ENCODE measurements at places on chromosomes 7 and 10.

DNA sequence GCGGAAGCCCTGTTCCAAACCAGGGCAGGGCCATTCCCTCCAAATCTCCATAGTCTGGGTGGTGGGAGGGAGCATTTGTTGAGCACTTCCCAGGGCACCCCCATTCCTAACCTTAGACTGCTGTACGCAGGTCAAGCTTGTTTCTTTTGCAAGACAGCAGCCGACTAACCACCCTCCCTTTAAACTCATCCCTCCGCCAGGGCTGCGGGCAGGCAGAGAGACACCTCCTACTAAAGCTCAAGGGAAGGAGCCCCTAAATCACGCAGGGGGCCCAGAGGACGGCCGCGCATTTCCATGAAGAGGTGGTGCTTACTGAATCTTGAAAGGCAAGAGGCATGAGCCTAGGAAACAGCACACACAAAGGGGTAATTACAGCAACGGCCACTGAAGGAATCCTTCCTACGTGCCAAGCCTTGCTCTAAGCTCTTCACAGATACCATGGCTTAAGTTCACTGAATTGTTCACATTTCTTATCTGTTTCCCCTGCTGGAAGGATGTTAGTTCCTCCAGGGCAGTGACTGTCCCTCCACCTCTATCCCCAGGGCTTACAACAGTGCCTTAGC, 90.0 kb downstream of the PROSER2 start:
- DNase-seq: no peak

DNA sequence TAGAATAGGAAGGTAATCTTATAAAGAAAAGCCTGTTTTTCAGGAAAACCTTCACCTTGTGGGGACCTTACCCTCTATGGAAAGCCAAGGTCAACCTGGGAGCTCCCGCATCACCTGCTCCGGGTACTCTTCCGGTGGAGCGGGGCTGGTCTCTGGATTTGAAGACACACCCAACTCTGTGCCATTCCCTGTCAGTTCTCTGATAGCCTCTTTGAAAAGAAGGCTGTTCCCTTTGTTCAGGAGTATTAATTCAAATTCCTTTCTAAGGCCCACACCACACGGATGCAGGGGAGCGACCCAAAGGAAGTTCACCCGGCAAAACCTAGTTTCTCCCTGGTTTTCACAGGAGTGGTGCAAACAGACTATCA, 10.7 kb downstream of the CTBP2 start:
- DNase-seq: no peak

GRCh38 chr7:22110227-22110839, 164.6 kb upstream of the CDCA7L start:
- DNase-seq: peak; percentile 17

DNA sequence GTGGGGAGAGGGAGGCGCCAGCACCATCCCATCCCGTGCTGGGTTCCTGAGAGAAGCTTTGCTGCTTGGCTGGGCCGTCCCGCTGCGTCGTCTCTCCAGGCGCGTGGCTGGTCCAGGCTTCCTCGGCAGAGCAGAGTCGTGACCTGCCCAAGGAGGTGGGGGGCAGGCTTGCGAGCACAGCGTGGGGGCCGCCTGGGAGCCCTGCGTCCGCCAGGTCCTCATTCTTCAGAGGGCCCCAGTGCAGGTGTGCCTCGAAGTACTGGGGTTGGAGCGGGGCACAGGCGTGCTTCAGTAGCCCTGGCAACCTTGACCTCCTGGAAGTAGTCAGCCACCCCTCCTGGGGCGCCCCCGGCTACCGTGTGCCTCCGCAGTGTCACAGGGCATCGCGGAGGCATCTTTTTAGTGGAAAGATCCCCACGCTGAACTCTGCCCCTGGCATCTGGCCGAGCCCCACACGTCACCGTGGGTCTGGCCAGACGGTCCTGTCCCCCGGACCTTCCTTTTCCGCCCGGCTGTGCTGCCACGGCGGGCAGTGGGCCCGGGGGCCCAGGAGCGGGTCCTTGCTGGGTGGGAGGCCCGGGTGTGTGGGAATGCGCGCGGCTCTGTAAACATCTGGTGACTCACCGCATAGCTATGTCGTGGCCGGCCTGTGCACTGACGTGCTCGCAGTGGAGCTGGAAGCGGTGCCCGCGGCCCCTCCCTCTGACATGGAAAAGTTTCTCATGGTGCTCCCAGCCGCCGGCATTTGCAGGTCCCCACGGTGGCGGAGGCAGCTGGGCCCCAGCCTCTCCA, 6.4 kb downstream of the MAFK start:
- DNase-seq: no peak

- DNase-seq: no peak
Measured at GRCh38 chr7:44325201-44325671, at the start of gene CAMK2B. Gene CAMK2B (minus strand): TSS chr7:44325594. CDS start chr7:44325421, 173 bp downstream.

DNA sequence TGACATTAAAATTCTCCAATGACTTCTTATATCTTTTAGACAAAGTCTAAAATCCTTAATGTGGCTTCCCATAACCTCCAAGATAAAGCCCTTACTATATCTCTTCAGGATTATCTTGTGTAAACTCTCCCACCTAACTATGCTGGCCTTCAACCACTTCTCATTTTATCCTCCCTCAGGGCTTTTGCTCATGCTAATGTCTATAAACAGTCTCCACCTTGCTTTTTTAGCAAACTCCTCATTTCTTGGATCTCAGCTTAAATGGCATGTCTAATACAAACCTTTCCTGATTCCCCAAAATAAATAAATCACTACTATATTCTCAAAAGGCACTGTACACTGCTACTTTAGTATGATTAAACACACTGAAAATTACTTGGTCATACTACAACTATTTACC, 181.2 kb downstream of the LRRN3 start:
- no peak for DNase-seq

All from activated T-helper 1 cell treated with anti-CD3 and anti-CD28 coated beads, Interleukin-2, amount 50 U/mL, for 16 hours (primary cell).